AG08395 (cell line): ENCODE measurements at places on chromosomes 11 and 22.
A peak's percentile ranks its signal among the peaks of the same experiment; 100 is the strongest.

GRCh38 chr11:29634244-29634643 lies 382.6 kb downstream of the KCNA4 start:
- peak; percentile 32 for DNase-seq

DNA sequence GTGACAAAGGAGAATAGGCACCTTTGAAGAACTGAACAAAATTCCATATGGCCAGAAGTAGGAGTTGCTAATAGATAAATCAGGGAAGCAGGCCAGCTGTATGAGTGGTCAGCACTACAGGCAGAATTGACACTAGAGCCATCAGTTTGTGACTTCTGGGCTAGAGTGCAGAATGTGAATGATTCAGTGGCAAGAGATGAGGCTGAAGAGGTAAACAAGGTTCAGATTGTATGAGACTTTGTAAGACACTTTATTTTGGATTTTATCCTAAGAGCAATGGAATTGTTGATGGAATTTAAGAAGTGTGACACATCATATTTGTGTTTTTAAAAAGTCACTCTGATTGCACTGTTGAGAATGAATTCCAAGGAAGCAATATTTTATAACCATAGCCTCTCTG lies 12.9 kb downstream of the BIRC3 start:
- DNase-seq = peak; percentile 54

GRCh38 chr11:36130401-36130800 lies 158.8 kb downstream of the COMMD9 start:
- no peak for DNase-seq

DNA sequence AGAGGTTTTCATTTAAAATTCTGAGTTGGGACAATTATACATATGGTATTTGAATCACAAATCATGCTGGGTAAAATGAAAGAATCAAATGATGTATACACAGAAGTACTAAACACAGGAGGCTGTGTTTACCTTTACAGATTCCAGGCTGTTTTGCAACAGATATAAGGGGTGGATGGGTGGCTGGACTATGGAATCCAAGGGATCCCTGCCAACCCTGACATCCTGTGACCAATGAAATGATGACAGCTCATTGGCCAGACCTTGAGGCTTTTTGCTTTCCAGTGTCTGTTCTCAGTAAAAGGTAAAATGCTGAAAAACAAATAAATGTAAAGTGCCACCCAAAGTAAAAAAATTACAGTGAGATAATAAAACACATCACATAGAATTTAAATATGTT lies 3.3 kb upstream of the DDI1 start:
- peak; percentile 70 for DNase-seq

DNA sequence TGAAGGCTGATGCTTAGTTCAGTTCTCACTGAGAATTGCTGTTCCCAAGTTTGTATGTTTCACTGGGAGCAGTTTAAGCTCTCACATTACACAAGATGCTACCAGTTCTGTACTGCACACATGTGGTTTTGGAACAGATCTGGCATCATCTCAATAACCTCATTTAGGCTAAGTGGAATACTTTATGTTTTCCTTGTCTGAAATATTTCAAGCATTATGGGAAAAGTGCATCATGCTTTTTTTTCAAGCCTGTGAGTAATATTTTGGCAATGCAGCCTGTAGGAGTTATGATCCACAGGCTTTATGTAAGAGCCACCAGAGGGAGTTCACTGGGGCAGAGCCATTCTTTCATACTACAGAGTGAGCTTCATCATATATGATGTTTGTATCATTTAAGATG lies 141.5 kb downstream of the OR4C45 start:
- no peak for DNase-seq

DNA sequence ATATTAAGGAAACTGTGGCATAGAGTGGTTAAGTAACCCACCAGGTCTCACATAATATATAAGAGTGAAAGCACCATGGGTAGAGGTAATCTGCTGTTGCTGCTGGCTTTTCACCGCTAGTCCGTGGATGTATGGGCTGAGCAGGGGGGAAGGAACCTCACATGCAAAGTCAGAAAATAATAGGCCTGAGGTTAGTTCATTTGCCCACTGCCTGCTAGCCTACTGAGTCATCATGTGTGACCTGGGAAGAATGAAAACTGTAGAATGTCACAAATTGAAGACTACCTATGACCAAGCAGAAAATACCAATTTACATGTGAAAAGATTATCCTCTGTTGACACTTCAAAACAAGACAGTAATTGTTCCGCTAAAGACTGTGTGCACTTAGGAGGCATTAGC lies 560.1 kb upstream of the FAT3 start:
- no peak for DNase-seq

- no peak for DNase-seq
These were observed 6.0 kb downstream of the CBX7 start for GRCh38 chr22:39146256-39147101.

- no peak for DNase-seq
These were observed 2.4 kb downstream of the CNGA4 start for GRCh38 chr11:6241316-6241715.

- no peak for DNase-seq
These were observed 163.2 kb downstream of the FAT3 start for GRCh38 chr11:92387859-92388258.

DNA sequence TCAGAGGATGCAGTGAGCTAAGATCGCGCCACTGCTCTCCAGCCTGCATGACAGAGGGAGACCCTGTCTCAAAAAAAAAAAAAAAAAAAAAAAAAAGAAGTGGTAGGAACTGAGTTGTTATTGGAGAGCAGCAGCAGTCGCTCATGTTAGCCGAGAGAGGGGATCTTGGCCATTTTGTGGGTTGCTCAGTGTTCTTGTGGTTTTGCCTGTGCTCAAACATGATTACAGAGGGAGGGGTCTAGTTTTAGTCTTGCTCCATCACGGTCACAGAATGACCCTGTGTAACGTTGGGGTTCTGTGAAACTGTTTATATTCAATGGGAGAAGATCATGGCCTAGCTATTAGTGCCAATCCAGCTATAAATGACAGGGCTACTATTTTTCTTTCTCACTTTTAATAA lies 1.9 kb downstream of the DPAGT1 start:
- no peak for DNase-seq
